Putamen (tissue), 1 donor: ENCODE measurements at places on chromosomes 11 and 22.

DNA sequence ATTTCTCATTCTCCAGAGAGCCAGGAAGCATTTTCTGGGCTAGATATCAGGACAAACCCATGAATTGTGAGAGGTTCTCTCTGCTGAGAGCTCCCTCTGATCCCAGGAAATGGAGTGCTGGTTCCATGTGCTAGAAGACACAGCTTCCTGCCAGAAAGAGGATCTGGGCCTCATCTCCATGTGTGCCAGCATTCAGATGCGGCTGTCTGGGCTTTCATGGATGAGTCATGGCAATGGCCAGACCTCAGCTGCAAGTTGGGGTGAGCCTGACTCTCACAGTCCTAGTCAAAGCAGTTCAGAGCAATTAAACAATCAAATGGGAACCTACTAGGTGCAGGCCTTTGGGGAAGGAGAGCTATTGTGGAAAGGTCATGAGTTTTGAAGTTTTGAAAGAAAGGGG, 82.3 kb upstream of the EED start:
- DNase-seq, result no peak

DNA sequence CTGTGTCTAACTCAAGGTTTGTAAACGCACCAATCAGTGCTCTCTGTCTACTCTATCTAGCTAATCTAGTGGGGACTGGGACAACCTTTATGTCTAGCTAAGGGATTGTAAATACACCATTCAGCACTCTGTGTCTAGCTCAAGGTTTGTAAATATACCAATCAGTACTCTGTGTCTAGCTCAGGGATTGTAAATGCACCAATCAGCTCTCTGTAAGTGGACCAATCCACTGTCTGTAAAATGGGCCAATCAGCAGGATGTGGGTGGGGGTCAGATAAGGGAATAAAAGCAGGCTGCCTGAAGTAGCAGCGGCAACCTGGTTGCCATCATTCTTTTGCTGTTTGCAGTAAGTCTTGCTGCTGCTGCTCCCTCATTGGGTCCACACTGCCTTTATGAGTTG, 8.4 kb upstream of the CYP2D6 start:
- DNase-seq, result no peak

- no peak for DNase-seq
Measured at GRCh38 chr22:37904572-37905533, 1.2 kb upstream of the MICALL1 start.

GRCh38 chr11:80668039-80668438, 1227.2 kb upstream of the TENM4 start:
- DNase-seq, result no peak

DNA sequence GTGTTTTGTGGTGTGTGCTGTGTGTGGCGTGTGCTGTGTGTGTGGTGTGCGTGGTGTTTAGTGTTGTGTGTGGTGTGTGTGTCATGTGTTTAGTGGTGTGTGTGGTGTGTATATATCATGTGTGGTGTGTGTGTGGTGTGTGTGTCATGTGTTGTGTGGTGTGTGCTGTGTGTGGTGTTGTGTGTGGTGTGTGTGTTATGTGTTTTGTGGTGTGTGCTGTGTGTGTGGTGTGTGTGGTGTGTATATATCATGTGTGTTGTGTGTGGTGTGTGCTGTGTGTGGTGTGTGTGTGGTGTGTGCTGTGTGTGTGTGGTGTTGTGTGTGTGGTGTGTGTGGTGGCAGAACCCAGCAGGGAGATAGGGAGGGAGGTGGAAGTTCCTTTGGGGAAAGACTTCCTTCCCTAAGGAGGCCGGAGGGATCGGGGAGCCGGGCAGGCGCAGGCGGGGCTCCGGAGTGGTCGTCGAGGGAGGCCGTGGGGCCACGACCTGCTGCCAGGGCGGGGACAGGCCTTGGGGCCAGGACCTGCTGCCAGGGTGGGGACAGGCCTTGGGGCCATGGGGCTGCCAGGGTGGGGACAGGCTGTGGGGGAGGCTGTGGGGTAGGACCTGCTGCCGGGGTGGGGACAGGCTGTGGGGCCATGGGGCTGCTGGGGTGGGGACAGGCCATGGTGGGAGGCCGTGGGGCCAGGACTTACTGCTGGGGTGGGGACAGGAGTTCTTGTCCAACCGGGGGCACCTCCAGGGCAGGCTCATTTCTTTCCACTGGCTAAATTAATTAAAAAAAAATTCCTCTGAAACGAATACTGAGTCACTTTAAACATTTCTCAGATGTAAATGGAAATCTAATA, 15.2 kb downstream of the PIM3 start:
- DNase-seq, result no peak

DNA sequence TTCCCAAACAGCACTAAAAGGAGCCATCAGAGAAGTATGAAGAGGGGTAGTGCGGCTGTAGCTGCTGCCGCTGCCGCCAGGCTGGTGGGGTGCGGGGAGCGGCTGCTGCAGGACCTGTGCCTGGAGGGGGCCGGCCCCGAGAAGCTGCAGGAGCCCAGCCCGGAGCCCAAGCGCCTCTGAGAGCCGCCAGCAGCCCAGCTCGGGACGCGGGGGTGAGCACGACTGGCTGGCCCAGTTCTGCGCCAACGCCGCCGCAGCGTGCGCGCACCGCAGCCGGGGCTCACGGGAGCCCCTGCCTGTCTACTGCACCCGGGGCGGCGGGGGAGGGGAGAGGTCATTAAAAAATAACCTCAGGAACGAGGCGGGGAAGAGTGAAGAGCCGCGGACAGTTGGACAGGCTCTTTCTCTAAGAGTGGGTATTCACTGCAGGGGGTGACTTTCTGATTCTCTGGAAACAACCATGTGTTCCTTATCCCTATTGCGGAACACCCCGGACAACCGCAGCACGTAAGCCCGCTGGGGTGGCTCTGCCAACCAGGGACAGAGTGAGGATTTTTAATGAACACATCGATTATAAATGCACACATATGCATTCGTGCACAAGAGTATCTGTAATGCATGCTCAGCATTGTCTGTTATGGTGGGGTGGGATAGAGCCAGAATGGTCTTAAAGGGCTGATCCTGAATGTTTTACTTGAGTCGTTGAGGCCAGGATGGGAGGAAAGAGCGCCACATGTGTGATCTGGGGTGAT, 453 bp downstream of the GAS2 start:
- DNase-seq, result peak; percentile 18

DNA sequence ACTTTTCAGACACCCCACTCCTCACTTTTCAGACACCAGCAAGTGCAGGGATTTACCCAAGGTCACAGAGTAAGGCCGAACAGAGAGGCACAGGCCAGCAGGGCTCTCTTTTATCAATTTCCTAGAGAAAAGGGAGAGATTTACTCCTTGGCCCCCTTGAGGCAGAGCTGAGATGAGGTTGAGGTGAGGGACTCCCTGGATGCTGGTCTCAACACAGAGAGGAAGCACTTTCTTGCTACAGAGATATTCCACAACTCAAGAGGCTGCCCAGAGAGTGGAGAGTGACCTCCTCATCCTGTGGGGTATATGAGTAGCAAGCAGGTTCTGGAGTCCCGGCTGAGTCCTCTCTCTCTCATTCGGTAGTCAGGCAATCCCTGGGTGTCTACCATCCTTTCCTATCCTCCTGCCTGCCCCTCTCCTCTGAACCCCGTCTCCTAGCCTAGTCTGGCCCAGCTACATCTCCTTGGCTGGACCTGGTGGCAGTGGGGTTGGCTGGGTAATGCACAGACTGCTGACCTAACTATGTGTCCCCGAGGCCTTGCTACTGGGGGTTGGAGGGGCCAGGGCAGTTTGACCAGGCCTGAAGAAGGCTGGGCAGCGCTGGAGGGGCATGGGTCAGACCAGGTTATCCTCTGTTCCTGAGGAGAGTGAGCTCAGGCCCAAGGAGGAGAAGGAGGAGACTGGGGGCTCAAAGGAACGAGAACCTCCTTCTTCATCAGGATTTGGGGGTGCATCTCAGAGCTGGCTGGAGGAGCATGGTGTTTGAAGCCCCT, 1.8 kb upstream of the ARHGEF17 start:
- no peak for DNase-seq

GRCh38 chr11:34512840-34513681, 533 bp downstream of the ELF5 start:
- DNase-seq, result peak; percentile 51

- no peak for DNase-seq
Measured at GRCh38 chr11:57514538-57515331, 767 bp downstream of the SLC43A1 start.

DNA sequence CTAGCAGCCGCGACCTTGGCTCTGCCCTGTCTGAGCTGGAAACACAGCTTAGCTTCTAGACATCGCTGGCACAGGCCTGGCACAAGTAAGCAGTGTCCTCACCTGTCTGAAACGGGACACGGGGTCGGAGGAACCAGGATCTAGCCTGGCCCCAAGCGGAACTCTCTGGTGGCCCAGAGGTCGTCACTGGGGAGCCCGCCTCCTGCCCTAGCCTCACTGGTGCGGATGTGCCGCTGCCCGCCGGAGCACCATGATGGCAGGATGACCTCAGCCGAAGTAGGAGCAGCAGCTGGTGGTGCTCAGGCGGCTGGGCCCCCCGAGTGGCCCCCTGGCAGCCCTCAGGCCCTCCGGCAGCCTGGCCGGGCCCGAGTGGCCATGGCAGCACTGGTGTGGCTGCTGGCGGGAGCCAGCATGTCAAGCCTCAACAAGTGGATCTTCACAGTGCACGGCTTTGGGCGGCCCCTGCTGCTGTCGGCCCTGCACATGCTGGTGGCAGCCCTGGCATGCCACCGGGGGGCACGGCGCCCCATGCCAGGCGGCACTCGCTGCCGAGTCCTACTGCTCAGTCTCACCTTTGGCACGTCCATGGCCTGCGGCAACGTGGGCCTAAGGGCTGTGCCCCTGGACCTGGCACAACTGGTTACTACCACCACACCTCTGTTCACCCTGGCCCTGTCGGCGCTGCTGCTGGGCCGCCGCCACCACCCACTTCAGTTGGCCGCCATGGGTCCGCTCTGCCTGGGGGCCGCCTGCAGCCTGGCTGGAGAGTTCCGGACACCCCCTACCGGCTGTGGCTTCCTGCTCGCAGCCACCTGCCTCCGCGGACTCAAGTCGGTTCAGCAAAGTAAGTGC, 871 bp downstream of the SLC35E4 start:
- no peak for DNase-seq

- DNase-seq, result no peak
Measured at GRCh38 chr22:34784056-34784455, 281.9 kb upstream of the ISX start.

DNA sequence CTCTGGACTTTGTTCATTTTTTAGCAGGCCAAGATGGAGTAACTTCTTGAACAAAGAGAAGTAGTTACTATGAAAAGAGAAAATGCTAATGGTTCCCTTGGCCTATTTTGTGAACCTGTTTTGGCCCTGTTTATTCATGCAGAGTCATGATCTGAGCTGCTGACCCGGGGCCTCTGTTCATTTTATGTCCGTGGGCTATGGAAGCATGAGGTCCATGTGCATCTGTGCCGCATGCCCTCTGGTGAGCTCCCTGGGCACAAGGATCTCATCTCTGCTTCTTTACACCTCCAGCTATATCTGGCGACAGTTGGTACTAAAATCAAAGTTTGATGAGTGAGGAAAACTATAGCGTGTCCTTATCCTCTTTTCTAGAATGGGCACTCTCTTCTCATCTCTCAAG, 1.0 kb downstream of the PIWIL4 start:
- DNase-seq, result no peak

DNA sequence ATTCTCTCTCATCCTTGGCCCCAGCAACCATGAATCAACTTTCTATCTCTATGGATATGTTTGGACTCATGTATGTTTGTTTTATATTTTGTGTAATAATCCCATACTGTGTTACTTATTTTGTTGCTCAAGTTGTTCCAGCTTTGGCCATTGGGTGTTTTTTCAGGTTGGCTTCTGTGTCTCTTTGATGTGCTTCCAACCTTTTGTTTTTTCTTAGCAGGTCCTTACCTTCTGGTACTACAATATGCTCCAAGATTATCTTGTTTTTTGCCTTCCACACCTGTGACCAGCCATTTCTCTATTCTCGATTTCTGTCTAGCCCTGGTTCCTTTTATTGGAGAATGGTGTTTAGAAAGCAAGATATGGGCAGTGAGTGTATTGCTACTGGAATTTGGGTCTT, 14.2 kb downstream of the GVQW3 start:
- DNase-seq, result no peak

DNA sequence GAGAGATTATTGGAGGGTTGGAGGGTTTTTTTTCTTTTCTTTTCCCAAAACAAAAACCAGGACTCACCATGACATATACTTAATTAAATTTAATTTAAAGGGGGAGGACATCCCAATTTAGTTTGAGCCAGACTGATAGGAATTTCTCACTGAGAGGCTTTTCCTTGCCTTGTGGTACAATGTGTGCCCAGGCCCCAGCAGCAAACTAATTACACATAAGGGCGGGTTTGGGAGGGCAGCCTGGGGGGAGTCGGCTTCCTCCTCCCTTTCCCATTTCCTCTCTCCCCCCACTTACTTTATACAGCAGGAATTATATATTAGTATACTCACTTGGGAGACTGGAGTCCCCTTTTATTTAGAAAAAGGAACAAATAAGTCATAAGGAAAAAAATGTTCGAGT, 2.9 kb downstream of the TEAD1 start:
- DNase-seq, result no peak

- DNase-seq, result no peak
Measured at GRCh38 chr22:44522526-44523170, 24.6 kb upstream of the RTL6 start.

DNA sequence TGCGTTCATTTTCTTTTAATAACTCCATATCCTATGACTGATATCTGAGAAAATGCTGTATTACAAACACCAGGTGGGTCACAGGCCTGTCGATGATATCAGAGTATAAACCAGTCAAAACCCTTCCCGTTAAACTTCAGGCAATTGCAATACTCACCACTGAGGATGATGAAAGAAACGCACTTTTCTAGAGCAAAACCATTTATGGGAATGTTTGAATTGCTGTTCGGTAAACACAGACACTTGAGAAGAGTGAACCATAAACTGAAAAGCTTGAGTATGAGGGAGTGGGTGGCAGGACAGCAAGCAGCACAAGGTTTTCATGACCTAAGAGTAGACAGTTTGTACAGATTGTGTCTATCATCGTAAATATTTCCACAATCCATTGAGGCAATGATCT, 139.8 kb upstream of the CEP126 start:
- no peak for DNase-seq

- peak; percentile 69 for DNase-seq
Measured at GRCh38 chr11:59551659-59552521, 40.6 kb downstream of the OR4D9 start.

- no peak for DNase-seq
Measured at GRCh38 chr11:43381802-43382201, 23.1 kb downstream of the TTC17 start.
